ENCODE measurements at places on chromosomes 16 and 17.

DNA sequence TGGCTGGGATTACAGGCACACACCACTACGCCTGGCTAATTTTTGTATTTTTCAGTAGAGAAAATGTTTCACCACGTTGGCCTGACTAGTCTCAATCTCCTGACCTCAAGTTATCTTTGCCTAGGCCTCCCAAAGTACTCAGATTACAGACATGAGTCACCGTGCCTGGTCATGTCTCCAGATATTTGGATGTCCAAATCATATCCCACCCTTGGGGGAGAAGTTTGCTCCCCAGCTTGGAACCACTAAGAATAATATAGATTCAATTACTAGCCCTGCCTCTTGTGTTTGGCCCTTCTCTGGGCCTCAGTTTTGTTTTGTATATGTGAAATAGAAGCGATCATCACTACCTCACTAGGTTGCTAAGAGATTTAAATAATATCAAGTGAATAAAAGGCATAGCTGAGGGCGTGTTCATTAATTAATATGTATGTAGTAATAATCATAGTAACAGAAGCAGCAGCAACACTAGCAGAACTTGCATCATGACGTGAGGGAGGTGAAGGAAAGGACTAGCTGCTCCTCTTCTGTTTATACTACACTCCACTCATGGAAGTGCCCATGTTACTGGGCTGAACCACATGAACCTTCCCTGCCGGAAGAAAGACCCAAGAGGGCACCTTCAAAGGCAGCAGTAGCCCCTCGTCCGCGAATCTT is 253.6 kb upstream of the XYLT1 start:
- no peak for DNase-seq

DNA sequence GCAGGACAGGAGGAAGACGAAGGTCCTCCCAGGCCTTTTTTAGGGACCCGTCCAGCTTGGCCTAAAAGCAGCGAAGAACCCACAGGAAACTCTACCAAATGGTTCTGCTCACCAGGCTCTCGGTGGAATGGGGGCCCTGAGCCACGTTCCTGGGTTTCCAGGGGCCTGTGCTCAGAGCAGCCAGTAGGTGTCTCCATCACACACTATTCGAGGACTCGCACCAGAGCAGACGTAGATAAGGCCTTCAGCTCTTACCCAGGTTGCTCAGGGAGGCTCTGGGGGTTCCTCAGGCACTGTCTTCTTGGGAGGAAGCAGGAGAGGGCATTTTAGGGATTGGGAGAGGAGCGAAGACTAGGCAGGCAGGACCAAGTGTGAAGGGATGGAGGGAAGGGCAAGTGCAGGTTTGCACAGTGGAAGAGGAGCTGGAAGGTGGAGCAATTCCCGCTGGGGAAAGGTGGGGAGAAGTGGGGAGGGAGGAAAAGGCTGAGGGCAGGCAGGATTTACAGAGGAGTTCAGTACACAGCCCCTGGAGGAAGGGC is 157.1 kb downstream of the RGS9 start:
- DNase-seq: peak; percentile 46

GRCh38 chr16:17259751-17260270 is 210.9 kb downstream of the XYLT1 start:
- DNase-seq: no peak

- DNase-seq: no peak
These were observed 86.7 kb upstream of the XYLT1 start for GRCh38 chr16:17557480-17557879.

- DNase-seq: no peak
These were observed 21.0 kb downstream of the PHB1 start for GRCh38 chr17:49393491-49394255.

GRCh38 chr17:16443511-16444257 is 28.3 kb downstream of the TRPV2 start:
- no peak for DNase-seq

DNA sequence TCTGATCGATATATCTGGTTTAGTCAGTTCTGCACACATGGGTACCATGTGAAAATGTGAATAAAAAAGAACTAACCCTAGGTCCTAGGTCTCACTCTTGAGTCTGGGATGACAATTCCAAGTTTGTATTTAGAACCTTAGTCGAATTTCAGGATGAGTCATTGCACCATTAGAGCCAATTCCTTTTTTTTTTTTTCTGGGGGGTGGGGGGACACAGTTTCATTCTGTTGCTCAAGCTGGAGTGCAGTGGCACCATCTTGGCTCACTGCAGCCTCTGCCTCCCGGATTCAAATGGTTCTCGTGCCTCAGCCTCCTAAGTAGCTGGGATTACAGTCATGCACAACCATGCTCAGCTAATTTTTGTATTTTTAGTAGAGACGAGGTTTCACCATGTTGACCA is 41.6 kb downstream of the SPAG9 start:
- no peak for DNase-seq

GRCh38 chr17:10033449-10033848 is 128.4 kb upstream of the RCVRN start:
- DNase-seq: no peak

DNA sequence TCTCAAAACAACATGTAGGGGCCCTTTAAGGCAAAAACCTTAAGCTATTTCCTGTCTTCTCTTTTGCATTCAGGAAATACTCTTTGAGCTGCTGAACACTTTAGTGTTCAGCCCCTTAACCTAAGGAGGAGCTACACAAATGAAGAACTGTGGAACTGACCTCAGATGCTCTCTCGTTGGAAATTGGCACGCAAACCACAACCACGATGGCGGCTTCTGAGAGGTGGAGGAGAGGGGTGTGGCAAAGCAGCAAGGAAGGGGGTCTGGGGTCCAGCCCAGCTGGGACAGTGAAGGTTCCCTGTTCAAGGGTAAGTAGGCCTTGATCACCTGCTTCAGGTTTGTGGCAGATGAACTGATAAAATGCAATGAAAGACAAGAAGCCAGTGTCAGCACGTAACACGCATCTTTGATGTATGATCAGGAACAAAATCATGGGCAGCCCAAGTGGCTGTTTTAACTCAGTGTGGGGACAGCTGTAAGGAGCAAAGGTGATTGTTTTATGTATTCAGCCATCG is 291.6 kb upstream of the TNRC6C start:
- DNase-seq: peak; percentile 85

All from central memory CD4-positive, alpha-beta T cell (primary cell).